ENCODE measurements at places on chromosomes 1 and 21.

DNA sequence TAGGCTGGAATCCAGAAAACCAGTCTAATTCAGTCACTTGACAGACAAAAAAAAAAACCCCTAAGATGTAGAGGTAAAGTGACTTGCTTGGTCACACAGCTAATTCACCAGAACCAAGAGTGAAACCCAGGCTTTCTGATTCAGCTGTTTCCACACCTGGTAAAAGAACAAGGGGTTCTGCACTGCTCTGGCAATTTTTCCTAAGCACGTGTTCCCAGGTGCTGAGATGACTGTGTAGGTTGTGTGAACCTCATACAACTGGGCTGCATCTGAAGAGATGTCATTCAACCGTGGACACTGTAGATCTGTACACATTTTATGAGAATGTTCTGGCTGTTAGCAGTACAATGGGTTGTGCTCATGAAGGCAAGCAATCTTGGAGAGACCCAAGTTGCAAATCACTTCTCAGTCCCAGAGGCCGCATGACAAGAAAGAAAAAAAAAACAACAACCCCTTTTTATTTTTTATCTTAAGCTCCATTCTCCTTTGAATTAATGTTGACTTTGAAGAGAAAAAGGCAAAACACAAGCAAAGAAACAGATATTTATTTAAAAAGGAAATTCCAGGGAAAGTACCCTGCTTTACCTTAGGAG lies 95.4 kb downstream of the INTS7 start:
- DNase-seq: no peak

- no peak for DNase-seq
Observed at GRCh38 chr21:35086357-35086756, 37.3 kb upstream of the RUNX1 start.

DNA sequence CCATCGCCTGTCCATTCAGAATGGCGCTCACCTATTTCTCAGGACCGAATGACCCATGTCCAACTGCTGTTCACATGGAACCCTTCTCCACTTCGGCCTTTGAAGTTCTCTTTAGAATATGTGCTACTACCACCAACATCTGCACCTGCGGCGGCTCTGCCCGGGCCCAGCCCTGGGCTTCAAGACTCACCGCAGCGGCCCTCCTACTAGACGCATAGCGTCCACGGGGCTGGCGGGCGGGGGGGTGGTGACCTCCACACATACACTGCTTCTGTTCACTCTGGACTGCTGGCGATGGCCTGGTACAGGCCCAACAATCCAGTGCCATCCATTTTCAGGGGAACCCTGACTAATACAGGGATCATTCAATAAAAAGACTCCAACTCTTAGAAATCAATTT lies 394.2 kb downstream of the VAV3 start:
- no peak for DNase-seq

DNA sequence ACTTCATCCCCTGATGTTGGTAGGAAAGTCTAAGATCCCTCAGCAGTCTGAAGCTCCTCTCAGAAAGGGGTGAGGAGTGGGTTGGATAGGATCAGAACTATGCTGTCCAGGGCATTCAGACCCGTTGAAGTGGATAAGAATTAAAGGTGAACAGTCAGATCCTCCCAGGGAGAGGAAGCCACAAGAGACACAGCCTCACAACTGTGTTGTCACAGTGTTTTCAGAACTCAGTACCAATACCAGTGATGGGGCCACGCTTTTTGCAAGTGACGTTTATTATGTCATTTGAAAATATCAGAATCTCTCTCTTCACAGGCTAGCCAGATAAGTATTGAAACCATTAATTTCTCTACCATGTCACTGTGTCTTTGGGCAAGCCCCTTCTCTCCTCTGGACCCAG lies 15.4 kb upstream of the EPS15 start:
- DNase-seq: no peak

- no peak for DNase-seq
Observed at GRCh38 chr1:23751815-23752200, 8.5 kb downstream of the ELOA start.

DNA sequence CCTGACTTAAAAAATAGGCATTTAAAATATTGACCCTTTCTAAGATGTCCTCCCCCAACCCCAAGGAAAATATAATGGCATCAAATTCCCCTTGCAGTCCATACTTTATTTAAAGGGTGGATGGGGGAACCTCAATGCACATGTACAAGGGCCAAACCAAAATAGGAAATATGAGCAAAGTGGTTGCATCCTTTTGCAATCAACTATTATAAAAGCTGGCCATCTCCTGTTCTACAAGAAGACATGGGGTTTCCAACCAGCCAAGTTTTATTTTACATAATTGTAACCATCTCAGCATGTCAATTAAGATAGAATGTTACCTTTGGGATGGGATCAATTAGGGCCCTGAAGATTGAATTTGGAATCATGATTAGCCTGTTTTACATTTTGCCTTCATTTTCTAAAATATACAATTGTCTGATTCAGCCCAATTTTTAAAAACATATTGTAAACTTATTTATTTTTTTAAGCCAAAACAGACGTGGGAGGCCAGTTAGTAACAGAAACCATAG lies 146.7 kb upstream of the NFIA start:
- no peak for DNase-seq

DNA sequence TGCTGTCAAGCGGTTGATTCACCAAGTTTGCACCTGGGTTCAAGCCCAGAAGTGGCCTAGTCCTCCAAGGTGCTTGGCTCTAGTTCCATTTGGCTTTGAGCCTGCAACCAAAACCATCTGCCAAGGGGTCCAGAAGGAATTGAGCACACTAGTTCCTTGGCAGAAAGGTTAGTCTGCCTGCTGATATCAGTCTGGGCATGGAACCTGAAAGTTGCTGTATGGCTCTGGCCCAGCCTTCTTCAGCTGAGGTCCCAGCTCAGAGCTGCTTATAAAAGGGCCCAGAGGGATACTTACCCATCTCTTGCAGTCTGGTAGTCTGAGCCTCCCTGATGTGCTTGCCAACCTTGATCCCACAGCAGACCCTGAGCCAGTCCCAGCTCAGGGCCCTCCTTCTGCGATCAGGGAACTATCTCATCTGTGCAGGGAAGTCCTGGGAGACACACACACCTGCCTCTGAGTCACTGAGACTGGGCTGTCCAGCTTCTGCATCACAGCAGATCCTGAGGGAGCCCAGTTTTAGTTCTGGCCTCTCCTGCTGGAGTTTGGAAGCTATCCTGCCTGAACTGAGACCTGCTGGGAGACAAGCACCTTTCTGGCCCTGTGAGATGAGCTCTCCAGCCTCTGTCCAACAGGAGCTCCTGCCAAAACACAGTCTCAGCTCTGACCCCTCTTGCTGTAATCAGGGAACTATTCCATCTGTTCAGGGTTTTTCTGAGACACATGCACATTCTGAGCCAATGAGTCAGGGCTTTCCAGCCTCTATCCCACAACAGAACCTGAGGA lies 75.8 kb downstream of the CTH start:
- no peak for DNase-seq

- DNase-seq: no peak
Observed at GRCh38 chr1:90220941-90221693, 226.2 kb downstream of the ZNF326 start.

DNA sequence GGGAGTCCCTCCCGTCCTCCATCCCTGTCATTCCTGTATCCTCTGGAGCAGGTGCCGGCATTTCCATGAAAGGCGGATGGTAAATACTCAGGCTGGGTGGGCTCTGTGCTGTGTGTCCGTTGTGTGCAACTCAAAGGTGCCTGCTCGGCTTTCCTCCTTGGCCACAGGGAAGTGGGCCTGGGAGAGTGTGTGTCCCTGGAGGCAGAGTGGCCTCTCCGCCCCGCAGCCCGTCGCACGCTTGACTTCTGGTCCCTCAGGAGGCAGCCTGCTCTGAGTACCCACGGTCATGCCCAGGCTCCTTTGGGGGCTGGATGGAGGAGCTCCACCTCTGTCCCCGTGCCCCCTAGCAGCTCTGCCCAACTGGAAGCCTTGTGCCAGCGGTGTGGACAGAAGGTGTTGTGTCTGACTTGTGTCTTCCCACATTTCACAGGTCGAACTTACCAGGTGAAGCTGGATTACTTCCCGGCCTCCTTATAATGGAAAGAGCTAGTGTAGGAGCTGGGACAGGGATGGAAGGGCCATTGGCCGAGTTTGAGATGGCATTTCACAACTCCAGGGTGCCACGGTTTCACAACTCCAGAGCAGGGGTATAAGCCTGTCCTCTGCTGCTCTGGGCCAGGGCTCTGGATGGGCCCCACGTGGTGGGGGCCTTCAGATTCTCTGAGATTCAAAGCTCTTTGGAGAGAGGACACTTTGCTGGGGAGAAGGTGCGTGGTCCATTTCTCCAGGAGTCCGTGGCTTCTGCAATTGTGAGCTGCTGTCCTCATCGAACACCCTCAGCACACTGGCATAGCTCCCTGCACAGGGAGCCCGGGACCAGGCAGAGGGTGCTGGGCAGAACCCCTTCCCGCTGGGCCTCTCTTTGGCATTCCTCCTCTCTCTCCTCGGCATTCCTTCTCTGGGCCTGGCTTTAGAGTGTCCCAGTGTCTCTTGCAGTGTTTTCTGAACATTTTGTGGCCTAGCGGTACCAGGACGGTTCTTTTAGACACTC lies 152.7 kb upstream of the COL6A1 start:
- no peak for DNase-seq
